GM04503 (cell line): ENCODE measurements at places on chromosomes 1 and 21.

- DNase-seq = no peak
Measured at GRCh38 chr1:235624721-235625333, 24.8 kb downstream of the GNG4 start.

- DNase-seq = no peak
Measured at GRCh38 chr1:146016891-146017290, 4.6 kb downstream of the HJV start.

DNA sequence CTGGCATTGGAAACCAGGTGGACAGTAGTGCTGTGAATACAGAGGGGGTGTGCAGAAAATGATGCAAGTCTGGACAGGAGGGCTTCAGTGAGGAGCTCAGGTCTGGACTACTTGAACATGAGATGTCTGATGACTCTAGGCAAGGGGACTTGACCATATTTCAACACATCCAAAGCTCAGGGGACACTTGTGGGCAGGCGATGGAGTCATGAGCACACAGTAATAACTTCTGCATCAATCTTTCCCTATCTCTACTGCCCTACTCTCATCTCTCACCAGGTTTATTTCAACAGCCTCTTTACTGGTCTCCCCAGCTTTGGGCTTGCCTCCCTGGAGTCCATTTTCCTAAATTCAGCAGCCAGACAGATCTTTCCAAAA lies 21.9 kb downstream of the FMO2 start:
- no peak for DNase-seq

DNA sequence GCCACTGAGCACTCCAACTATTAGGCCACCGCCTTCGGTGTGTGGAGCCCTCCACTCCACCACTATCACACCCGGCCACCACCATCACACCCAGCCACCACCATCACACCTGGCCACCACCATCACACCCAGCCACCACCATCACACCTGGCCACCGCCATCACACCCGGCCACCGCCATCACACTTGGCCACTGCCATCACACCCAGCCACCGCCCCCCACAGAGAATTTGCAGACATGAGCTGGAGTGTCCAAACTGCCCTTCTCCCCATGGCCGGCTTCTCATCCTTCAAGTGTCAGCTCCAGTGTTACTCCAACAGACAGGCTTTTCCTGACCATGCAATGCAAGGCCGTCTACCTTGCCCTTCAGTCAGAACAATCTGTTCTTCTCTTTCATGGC lies 50.4 kb upstream of the A3GALT2 start:
- DNase-seq = no peak

DNA sequence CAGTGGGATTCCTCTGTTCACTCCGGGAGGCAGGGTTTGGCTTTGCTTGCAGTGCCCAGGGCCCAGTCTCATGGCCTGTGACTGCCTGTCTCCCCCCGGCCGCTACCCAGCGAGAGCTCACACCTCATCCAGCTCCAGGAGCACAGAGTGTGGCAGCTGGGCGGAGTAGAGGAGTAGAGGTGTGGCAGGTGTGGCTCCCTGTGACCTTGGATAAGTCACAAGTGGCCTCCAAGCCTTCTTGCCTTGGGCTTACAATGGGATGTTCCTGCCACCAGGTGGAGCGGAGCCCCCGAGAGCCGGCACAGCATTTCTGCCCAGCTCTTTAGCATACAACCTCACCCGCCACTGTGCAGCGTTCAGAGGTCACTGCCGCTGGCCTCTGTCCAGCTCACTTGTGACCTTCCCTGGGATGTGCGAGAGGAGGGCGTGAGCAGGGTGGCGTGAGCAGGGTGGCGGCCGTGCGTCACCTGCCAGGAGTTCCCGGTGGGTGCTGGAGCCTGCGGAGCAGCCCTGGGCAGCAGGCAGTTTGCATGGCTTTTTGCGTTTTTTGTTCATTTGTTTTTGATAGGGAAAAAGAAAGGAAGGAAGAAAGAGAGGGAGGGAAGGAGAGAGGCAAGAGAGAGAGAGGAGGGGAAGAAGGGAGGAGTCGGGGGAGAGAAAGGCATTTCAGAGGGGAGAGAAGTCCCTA lies 42.4 kb downstream of the CRYAA start:
- DNase-seq = no peak
